ENCODE measurements at places on chromosomes 2 and 18. TPM values are rescaled to one million over a fixed set of nuclear protein-coding genes. Genes with fewer than 3 reads are reported as not detected.

- DNase-seq, result no peak
Observed at GRCh38 chr2:220696280-220696669, 875.8 kb downstream of the EPHA4 start.

- DNase-seq, result no peak
Observed at GRCh38 chr2:228329282-228329681, 147.8 kb upstream of the SPHKAP start.

- DNase-seq, result no peak
Observed at GRCh38 chr2:60091894-60092293, 461.6 kb downstream of the BCL11A start.

BCL11A gene
- 128 TPM for total RNA-seq

TSPYL6 gene
- 0.31 TPM for total RNA-seq

GRCh38 chr2:145079641-145080040 lies 559.7 kb upstream of the ZEB2 start:
- no peak for DNase-seq

GRCh38 chr2:1937066-1937465 lies 192.8 kb upstream of the PXDN start:
- DNase-seq, result no peak

MCEE gene
- 10.3 TPM for total RNA-seq

DNA sequence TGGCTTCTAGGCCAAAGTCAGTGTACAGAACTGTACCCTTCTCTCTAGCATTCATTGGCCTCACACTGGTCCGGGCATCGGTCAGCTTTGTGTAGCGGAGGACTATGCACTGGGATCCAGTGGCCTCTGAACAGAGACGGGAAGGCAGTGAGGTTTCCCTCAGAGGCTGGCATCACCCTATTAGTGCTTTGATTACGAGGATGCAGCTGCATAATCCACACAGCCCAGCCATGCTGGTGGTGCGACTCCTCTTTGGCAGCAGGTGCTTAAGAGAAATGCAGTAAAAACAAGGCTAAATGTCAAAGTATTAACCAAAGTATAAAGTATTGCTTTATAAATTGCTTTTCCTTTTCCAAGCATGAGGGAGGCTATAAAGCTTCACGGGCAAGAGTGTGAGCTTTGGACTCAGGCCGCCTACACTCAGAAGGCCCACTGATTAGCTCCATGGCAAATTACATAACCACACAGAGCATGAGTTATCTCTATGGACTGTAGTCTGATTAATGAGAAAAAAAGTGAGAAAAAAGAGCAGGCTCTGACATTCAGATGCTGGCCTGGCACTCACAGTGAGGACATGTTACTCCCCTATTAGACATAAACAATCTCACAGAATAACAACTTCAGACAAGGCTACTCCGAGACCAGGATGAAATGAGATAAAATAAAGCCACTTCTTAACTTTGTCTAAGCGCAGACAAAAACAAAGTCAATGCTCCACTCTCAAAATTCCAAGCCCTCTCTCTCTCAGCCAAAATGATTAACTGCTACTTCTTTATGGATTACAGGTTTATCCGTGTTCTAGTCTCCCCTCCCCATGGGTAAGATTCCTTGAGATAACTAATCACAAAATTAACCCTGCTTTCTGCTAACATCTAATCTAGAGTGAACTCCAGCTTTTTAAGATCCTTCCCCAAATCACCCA lies 6.4 kb upstream of the CRYGC start:
- no peak for DNase-seq

CDH2 gene
- total RNA-seq, result 200 TPM

PSTPIP2 gene
- 1.6 TPM for total RNA-seq

ACADL gene
- 9.2 TPM for total RNA-seq

PRKAG3 gene
- total RNA-seq, result not detected

DNA sequence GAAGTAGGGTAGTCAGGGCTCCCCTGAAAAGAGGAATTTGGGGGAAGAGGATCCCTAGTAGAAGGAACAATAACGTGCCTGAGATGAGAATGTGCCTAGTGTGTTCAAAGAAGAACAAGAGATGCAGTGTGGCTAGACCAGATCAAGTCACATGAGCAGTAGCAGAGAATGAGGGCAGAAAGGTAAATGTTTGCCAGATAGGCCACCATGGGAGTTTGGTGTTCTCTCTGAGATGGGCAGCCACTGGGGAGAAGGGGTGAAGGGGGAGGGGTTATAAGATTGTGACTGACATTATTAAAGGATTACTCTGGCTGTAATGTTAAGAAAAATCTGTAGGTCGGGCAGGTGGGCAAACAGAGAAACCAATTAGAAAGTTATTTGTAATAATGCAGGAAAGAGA lies 166.0 kb downstream of the LCLAT1 start:
- DNase-seq, result no peak

GRCh38 chr2:48189552-48190228 lies 283.4 kb upstream of the FBXO11 start:
- DNase-seq, result no peak

DNA sequence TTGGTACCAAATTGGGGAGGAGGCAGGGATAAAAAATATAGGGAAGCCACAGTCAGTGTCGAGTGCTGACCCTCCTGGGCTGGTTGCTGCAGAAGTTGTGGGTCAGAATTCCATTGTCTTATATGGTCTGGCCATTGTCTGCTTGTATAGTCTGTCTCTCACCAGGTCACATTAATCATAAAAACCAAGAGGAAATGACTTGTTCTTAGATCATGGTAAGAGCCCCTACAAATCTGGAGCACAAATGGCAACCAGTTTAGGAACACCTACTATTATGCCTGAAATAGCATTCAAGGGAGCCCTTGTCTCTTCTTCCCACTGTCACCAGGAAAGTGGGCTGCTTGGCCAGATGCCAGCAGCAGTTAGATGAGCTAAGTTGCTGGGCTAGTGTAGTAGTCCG lies 119.7 kb upstream of the RMP24 start:
- no peak for DNase-seq

NAT8 gene
- not detected for total RNA-seq

DNA sequence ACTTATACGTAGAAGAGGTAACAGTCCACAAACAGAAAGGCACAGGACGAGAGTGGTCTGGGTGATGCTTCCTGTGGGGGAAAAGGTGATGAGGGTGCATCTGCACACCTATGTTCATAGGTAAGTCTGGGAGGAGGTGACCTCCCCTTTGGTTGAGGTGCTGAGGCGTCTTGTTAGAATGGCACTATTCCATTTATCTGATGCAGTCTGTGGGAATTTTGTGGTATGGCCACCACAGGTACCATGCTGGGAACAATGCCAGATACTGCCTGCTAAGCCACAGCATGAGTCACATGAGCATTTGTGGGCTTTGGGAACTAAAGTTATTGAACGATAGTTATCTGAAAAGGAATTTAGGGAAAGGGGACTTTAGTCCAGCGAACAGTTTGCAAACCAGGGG lies 27.9 kb downstream of the IL37 start:
- no peak for DNase-seq

CNTNAP5 gene
- total RNA-seq, result 41.0 TPM

DNA sequence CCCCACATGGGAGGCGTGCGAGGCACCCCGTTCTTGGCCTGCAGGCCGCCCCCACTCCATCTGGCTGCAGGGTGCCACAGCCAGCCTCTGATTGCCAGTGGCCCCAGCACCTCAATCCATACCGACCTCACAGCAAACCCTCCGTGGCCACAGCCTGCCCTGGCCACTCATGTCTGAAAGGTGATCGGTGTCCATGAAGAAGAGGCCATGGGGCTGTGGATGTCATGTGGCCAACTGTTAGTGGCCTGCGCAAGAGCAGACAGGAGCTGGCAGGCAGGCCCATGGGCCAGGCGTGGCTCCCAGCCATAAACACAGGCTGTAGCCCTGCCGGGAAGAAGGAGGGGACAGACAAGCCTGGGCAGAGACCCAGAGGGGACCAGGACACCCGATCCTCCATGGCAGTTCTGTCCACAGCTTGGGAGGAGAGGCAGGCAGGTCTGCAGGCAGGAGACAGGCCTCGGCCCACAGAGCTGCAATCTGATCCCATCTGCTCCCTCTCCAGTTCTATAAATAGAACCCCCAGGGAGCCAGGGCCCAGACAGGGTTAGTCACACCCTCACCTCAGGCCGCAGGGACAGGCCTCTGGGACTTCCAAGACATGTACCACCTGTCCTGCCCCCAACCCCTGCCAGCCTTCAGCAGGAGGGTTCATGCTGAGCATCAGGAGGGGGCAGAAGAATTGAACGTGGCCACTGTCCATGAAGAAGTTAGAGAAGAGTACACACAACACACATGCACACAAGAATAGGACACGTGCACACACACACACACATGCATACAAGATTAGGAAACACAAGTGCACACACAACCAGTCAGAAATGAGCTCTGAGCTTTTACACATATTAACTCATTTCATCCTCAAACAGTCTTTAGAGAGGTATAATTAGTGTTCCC lies 16.9 kb downstream of the STEAP3 start:
- no peak for DNase-seq

GRCh38 chr2:166373951-166374350 lies 1.8 kb downstream of the SCN9A start:
- DNase-seq, result no peak

- DNase-seq, result no peak
Observed at GRCh38 chr2:14631406-14632040, 994 bp upstream of the LRATD1 start.

DNA sequence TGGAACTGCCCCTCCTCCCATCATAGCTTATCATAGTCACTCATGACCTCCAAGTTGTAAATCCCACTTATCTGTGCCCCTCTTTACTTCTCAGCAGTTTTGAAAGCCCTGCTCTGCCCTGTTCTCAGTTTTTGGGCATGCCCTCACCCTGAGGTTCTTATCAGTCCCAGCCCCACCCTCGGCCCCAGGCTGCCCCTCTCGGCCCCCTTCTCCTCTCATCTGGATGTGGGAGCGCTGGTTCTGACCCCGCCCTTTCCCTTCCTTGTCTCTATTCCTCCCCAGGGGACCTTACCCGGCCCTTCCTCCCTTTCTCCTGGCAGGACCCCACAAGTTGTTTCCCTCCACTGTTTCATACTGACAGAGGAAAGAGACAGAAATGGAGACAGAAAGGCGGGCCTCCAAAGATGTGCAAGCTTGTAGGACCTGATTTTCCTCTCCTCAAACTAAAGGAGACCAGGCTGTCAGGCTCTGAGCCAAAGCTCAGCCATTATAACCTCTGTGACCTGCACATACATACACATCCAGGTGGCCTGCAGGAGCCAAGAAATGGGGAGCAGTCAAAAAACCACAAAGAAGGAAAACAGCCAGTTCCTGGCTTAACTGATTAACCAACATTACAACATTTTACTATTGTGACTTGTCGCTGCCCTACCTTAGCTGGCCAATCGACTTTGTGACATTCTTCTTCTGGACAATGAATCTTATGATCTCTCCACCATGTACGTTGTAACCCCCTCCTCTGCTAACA lies 171.0 kb upstream of the HS6ST1 start:
- DNase-seq, result no peak

DNA sequence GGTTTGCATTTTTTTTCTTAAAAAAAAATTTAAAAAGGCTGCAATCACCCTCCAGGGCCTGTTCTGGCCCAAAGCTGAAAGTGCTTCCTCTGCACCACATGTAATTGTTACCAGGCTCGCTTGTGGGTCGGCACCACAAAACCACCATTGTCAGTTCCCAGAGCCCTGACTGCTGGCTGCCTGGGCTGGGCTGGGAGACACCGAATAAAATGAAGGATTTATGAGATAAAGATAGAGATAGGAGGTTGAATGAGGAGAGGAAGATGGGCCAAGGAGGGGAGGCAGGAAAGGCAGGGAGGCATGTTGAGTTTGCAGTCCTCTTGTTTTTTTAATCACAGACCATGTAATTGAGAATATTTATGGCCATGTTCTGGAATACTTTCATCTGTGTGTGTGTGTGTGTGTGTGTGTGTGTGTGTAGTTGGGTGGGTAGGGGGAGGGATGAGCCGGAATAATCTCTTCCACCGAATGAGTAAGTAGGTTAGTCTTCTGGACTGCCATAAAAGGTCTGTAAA lies 14.7 kb downstream of the NRP2 start:
- no peak for DNase-seq

DNA sequence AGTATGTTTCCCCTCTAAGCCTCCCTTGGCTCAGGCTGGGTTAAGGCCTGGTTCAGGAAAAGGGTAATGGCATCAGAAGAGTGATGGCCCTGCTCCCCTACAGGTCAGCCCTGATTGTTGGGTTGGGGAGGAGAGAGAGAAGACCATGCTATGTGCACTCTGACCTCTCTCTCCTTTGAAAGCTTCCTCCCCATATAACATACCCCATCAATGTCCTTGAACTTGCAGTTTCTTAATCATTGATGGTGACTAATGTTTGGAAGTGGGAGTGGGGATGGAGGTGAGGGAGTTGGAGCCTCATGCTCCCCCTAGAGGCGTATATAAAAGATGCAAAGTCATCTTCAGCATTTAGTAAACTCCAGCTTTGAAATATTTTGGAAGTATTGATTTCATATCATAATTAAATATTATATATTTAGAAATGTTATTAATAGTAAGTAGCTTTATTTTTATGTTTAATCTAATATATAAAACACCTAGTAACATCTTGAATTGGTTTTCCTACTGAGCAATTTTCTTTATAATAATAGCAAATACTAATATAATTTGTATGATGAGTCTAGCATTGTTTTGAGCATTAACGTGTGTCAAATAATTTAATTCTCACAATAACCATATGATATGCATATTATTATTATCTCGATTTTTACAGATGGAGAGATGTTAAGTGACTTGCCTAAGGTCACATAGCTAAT lies 8.8 kb downstream of the PLCL1 start:
- DNase-seq, result no peak

HOXD13 gene
- not detected for total RNA-seq

DNA sequence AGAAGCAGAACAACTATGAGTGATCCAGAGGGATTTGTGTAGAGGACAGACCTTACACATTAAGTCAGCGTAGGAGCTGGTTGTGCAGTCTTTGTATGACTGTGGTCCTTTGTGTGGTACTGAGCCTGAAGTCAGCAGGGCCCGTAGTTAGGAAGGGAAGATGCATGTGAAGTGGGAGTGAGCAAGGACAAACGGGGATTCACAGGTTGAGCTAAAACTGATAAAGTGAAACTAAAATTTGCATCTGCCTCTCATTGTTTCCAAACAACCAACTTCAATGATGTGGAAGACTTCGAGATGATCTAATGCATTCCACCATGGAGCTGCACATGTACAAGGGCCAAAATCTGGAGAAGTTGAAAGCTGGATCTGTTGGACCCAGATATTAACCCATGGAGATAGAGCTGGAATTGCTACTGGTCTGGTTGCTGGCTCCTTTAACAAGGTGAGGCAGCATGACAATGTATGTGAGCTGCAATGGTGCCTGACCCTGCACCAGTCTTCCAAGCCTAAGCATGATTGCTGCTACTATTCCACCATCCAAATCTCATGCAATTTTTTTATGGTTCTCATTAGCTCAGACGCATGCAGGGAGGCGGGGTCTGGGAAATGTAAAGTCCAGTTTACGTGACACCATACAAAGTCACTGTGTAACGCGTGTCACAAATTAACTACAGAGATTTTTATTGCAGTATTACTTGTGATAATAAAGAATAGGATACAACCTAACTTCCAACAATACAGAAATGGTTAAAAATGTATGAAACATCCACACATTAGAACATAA lies 12.1 kb upstream of the CYBRD1 start:
- DNase-seq, result no peak

All from occipital lobe (tissue), 3 donors.